ENCODE measurements at places on chromosomes 1 and 21.

GRCh38 chr1:198978523-198978922 is 339.7 kb downstream of the PTPRC start:
- DNase-seq = no peak

GRCh38 chr21:26918323-26919079 is 48.4 kb downstream of the ADAMTS5 start:
- DNase-seq = no peak

- DNase-seq = no peak
Observed at GRCh38 chr1:29460694-29461093, 224.4 kb downstream of the PTPRU start.

GRCh38 chr1:176567190-176567794 is 104.3 kb downstream of the PAPPA2 start:
- DNase-seq = no peak

DNA sequence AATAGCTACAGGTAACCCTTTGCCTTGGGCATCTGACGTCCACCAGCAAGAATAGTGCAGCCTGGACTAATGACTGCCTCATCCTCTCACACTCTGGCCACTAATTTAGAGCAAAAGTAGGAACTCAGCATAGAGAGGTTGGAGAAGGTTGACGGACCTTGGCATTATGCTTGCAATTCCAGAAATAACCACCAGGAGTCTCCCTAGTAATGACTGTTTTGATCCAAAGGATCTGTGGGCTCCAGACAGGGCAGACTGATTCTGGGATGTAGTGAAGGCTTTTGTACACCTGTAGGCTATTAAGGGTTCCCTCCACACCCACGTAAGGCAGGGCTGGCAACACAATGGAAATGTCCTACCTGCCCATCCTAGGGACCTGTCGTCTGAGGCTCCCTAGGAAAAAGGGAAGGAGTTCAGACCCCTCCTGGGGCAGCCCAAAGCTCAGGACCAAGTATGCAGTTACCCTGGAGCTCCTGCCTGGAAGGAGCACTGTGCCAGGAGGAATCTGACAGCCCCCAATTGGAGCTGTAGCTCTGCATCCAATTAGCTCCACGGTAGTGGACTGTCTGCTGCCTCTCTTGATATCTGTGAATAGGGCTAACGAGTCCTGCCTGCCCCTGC is 91.0 kb upstream of the TMEM51 start:
- no peak for DNase-seq

GRCh38 chr1:109626682-109627408 is 7.2 kb downstream of the AMPD2 start:
- no peak for DNase-seq

DNA sequence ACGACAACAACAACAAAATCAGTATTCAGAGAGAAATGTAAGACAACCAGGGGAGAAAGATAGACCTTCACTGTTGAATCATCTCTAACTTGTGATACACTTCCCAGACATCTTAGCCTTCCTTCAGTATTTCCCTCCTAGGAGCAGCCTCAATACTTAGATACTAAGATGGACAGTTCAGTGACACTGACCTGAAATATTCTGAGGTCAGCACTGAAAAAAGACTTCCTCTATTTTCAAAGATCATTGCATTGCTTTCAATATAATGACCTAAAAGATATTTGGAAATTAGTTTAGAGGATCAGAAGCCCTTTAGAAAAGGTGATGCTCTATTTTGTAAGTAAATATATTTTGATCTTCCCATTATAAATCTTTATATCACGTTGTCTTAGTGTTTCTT is 101.0 kb downstream of the MRPL39 start:
- no peak for DNase-seq

GRCh38 chr1:26411624-26412074 is 1.0 kb downstream of the LIN28A start:
- no peak for DNase-seq

- DNase-seq = no peak
Observed at GRCh38 chr1:59554011-59554663, 257.2 kb downstream of the FGGY start.

DNA sequence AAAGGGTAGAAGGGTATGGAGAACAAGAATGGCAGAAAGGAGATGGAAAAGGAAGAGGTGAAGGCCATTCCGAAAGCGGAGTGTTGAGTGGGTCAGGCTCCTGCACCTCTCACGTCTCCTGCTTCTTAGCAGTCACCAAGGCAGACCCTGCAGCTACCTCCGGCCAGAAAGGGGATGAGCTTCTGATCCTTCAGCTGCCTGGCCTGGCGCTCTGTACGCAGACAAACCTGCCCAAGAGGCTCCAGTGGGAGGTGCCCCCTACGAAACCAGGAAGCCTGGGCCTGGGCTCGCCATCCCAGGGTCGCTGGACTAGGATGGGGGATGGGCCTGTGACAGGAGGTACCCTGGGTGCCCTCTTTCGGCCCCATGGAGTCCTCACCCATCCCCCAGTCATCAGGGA is 3.0 kb downstream of the GPR61 start:
- no peak for DNase-seq

DNA sequence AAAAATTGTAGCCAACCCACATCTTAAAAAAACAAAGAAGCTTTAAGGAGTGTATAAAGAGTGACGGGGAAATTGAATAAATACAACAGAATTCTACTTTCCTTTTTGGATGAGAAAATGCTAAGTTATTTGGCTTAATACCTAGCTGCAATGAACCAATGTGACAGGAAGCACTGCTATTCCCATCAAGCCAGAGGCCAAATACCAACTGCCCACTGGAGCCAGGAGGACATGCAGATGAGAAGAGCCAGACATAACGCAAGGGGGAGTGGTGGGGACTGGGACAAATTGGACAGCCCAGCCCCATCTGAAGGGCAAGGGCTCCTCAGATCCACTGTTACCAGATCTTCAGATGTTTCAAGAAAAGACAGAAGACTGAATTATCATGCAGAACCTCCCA is 25.7 kb downstream of the DNAJC11 start:
- DNase-seq = no peak

- DNase-seq = no peak
Observed at GRCh38 chr1:119435052-119435451, 20.1 kb downstream of the HSD3B2 start.

GRCh38 chr1:186781730-186782129 is 47.0 kb upstream of the PLA2G4A start:
- no peak for DNase-seq

Data from SJSA1 (cell line).